Activated T-helper 1 cell treated with anti-CD3 and anti-CD28 coated beads, Interleukin-12 subunit alpha, Interleukin-12 subunit beta, Interleukin-2, Interleukin-4 antibody, amounts not matched to agents 30 ng/mL and 10 ng/mL and 1 ng/mL, durations not matched to agents 14 hours and 24 hours and 36 hours (primary cell): ENCODE measurements at places on chromosomes 2 and 18. TPM values are rescaled to one million over a fixed set of nuclear protein-coding genes. Genes with fewer than 3 reads are reported as not detected.
A peak's percentile ranks its signal among the peaks of the same experiment; 100 is the strongest.

DNA sequence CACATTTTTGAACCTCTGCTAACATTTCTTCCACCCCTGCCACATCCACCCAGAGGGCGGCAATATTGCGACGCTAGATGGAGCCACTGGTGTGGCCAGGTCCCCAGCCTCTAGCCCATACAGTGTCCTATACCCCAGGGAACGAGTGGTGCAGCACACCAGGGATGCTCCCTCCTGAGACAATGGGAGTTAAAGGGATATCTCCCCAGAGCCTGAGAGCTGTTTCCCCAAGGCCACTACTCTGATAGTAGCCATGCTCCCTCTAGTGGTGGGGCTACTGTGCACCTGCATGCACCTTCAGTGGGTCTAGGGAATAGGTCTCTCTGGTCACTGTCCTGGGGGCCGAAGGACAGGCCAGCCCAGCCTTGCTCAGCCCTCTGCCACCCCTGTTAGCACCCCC is 336.4 kb upstream of the FSHR start:
- no peaks in the 10 kb centered on the region for H3K36me3 ChIP-seq
- DNase-seq: no peak

GRCh38 chr2:224958462-224958857 is 83.8 kb downstream of the DOCK10 start:
- DNase-seq: no peak
- H3K27me3 ChIP-seq: no peaks in the 10 kb centered on the region
- H3K4me1 ChIP-seq: peaks cover 86% of the 10 kb centered on the region
- no peak overlapping the region for H3K4me3 ChIP-seq

DNA sequence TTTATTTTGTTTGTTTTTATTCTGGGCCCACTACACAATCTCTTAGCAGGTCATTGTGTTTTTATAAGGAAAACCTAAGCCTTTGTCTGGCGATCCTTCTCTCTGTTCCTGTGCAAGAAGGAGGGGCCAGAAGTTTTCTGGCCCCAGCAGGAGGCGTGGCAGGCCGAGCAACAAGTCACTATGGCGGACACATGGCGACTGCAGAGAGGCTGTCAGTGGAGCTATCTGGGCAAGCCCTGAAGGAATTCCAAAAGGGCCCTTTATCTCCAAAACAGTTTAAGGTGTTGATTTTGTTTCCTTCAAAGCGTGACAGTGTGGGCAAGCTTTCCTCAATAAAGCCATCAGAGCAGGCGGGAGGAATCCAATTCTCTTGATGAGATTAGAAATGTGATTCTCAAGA is 118.8 kb upstream of the CTAGE1 start:
- H3K27ac ChIP-seq: no peak overlapping the region
- H3K4me3 ChIP-seq: no peak overlapping the region
- no peaks in the 10 kb centered on the region for H3K36me3 ChIP-seq
- DNase-seq: no peak
- no peaks in the 10 kb centered on the region for H3K27me3 ChIP-seq

- no peaks in the 10 kb centered on the region for H3K4me1 ChIP-seq
- H3K27me3 ChIP-seq: no peaks in the 10 kb centered on the region
- H3K36me3 ChIP-seq: no peaks in the 10 kb centered on the region
- DNase-seq: no peak
- no peak overlapping the region for H3K27ac ChIP-seq
Measured at GRCh38 chr2:56049233-56049845, 125.8 kb upstream of the EFEMP1 start.

DNA sequence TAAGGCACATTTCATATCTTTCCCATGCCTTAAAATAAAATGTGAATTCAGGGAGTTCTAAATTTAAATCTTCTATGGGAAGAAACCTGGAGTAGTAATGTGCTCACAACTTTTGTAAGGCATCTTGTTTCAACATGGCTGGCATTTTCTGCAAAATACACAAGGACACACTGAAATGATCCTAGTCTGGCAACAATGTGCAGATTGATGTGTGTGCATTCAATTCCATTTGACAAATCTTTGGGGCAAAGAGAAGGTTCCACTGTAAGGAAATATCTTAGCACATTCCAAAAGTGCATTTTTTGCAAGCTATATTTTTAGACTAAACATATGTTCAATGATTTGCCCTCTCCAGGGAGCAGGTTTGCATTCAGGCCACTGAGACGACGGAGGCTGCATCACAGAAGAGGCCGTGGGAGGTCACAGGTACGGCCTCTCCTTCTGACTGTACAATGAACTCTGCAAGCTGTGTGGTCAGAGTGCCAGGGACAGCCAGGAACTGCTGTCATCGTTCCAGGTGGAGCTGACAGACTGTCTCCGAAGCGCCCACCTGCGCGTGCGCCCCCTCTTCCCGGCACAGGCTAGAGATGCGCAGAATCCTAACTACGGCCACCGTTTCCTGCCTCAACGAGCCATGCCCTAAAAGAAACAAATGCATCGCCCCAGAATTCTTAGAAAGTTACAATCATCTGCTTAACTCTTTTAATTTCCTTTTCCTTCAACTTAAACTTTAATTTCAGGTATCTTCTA is 149.2 kb upstream of the POU3F3 start:
- no peaks in the 10 kb centered on the region for H3K36me3 ChIP-seq
- H3K27me3 ChIP-seq: no peaks in the 10 kb centered on the region
- H3K27ac ChIP-seq: no peak overlapping the region
- DNase-seq: no peak

GRCh38 chr2:3356799-3357198 is 20.8 kb downstream of the EIPR1 start:
- H3K36me3 ChIP-seq: peaks cover 23% of the 10 kb centered on the region
- no peaks in the 10 kb centered on the region for H3K27me3 ChIP-seq
- H3K4me3 ChIP-seq: no peak overlapping the region
- H3K4me1 ChIP-seq: peaks cover 17% of the 10 kb centered on the region

DNA sequence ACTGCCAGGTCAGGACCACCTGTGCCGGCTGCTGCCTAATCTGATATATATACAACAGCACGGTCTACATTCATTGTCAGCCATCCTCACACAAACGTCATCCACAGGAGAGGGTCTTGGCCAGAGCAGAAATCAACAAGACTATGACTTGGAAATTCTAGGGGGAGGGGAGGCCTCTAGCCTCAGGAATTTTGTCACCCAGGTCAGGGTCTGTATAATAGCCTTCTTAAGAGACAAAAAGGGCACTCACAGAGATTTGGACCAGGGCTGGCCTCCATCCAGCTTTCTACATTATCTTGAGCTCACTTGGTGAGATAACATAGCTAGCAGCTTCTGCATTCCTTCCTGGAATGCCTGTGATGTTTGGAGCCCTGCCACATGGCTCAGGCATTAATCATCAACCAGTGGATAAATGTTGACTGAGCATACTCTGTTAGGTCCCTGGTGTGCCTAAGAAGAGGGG is 50.4 kb upstream of the CTIF start:
- DNase-seq: no peak
- no peak overlapping the region for H3K4me3 ChIP-seq
- no peak overlapping the region for H3K27ac ChIP-seq

DNA sequence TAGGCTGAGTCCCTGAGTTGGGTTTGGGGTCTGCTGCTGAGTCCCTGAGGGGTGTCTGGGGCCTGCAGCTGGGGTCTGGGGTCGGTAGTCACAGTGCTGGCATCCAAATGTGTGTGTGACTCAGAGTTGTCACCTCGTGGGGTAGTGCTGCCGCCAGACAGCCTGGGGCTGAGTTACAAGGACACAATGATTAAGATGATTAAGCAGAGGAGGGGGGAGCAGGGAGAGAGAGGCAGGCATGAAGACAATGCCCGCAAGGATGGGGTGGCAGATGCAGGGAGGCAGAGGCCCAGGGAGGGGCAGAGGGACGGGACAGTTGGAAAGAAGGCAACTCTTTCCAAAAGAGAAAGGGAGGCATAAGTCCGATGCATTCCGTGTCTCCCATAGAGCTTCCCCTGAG is 120.2 kb downstream of the CELF4 start:
- H3K36me3 ChIP-seq: no peaks in the 10 kb centered on the region
- DNase-seq: no peak
- no peak overlapping the region for H3K4me3 ChIP-seq
- H3K27me3 ChIP-seq: peaks cover 3% of the 10 kb centered on the region
- H3K27ac ChIP-seq: no peak overlapping the region

GRCh38 chr18:48933578-48934414 is 17.0 kb downstream of the SMAD7 start:
- H3K27me3 ChIP-seq: no peaks in the 10 kb centered on the region
- H3K36me3 ChIP-seq: peaks cover 21% of the 10 kb centered on the region
- peaks cover 83% of the 10 kb centered on the region for H3K4me1 ChIP-seq
- peak overlapping the region; percentile 80 for H3K4me3 ChIP-seq
- H3K27ac ChIP-seq: peak overlapping the region; percentile 95

- no peaks in the 10 kb centered on the region for H3K4me1 ChIP-seq
- no peaks in the 10 kb centered on the region for H3K36me3 ChIP-seq
- H3K27me3 ChIP-seq: peaks cover 42% of the 10 kb centered on the region
- DNase-seq: no peak
Measured at GRCh38 chr18:5542515-5543035, 1.2 kb downstream of the EPB41L3 start.

DNA sequence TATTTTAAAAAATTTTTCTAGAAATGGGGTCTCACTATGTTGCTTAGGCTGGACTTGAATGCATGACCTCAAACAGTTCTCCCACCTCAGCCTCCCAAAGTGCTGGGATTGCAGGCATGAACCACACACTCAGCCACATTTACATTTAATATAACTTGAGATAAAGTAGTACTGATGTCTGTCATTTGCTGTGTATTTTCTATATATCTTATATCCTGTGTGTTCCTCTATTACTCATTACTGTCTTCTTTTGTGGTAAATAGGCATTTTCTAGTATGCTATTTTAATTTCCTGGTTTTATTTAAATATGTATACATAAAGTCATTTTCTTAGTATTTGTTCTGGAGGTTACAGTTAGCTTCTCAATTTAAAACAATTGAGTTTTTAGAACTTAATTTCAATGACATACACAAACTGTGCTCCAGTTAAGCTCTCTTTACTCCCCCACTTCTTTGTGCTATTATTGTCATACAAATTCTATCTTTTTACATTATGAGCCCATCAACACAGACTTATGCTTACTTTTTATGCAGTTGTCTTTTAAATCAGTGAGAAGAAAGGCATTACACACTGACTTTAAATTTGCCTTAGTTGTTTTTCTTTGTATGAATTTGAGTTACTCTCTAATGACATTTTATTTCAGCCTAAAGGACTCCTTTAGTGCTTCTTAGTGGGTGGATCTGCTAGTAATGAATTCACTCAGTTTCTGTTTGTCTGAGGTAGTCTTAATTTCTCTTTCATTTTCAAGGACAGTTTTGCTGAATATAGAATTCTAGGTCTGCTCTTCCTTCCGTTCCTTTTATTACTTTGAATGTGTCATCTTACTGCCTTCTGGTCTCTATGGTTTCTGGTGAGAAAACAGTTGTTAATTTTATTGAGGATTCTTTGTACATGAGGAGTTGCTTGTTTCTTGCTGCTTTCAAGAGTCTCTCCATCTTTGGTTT is 6.2 kb upstream of the INPP4A start:
- H3K27ac ChIP-seq: peak overlapping the region; percentile 93
- peak overlapping the region; percentile 65 for H3K4me3 ChIP-seq
- no peaks in the 10 kb centered on the region for H3K27me3 ChIP-seq
- H3K4me1 ChIP-seq: peaks cover 45% of the 10 kb centered on the region
- H3K36me3 ChIP-seq: peaks cover 8% of the 10 kb centered on the region
- DNase-seq: no peak

- H3K4me3 ChIP-seq: no peak overlapping the region
- no peaks in the 10 kb centered on the region for H3K27me3 ChIP-seq
- no peaks in the 10 kb centered on the region for H3K4me1 ChIP-seq
- H3K27ac ChIP-seq: no peak overlapping the region
Measured at GRCh38 chr2:183089192-183089851, 10.8 kb downstream of the DUSP19 start.

GRCh38 chr2:235501673-235502031 is 7.8 kb downstream of the AGAP1 start:
- H3K4me3 ChIP-seq: peak overlapping the region; percentile 49
- H3K36me3 ChIP-seq: no peaks in the 10 kb centered on the region
- peaks cover 33% of the 10 kb centered on the region for H3K27me3 ChIP-seq
- DNase-seq: no peak

DNA sequence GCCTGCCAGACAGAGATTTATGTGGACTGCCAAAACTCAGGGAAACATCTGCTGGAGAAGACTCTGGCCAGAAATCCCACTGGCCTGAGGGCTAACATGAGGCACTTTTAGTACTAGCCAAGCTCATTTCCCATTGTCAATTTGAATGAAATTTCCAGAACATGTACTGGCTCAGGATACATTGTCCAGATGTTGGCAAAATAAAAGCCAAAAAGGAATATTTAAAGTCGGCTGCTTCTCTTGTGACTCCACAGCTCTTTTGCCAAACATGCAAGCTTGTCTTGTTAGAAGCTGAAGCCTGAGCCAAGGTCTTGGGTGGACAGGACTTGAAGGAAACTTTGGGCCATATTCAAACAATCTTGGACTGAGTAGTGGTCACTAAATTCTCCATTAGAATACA is 215.5 kb downstream of the NCKAP5 start:
- no peak overlapping the region for H3K27ac ChIP-seq
- DNase-seq: no peak
- no peaks in the 10 kb centered on the region for H3K27me3 ChIP-seq
- H3K4me1 ChIP-seq: no peaks in the 10 kb centered on the region
- no peak overlapping the region for H3K4me3 ChIP-seq
- no peaks in the 10 kb centered on the region for H3K36me3 ChIP-seq

DNA sequence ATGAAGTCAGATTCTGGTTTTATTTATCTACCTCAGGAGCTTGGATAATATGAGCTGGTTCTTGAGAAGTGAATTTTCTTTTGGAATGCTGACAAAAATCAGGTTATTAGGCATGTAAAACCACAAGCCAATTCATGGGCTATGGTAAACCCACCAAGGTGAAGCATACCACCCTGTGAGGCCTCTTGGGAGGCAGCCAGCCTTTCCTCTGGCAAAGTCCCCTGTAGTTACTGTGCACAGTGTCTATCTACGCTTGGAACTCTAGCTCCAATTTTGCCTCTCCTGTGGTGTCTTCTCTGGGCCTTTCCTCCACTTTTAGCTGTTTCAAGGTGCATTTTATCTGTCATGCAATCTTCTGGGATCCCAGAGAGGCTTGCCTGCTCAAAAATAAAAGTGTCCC is 242.7 kb upstream of the ZSWIM2 start:
- no peak overlapping the region for H3K27ac ChIP-seq
- DNase-seq: no peak
- H3K4me1 ChIP-seq: no peaks in the 10 kb centered on the region
- no peaks in the 10 kb centered on the region for H3K36me3 ChIP-seq

GRCh38 chr18:23204589-23205235 is 69.4 kb downstream of the CABLES1 start:
- peaks cover 9% of the 10 kb centered on the region for H3K36me3 ChIP-seq
- peaks cover 11% of the 10 kb centered on the region for H3K27me3 ChIP-seq
- no peak overlapping the region for H3K27ac ChIP-seq
- no peak overlapping the region for H3K4me3 ChIP-seq

- H3K27me3 ChIP-seq: peaks cover 28% of the 10 kb centered on the region
- DNase-seq: no peak
- no peaks in the 10 kb centered on the region for H3K36me3 ChIP-seq
- no peak overlapping the region for H3K27ac ChIP-seq
- no peak overlapping the region for H3K4me3 ChIP-seq
- H3K4me1 ChIP-seq: peaks cover 4% of the 10 kb centered on the region
Measured at GRCh38 chr2:177758591-177759371, 313.8 kb downstream of the PDE11A start.

GRCh38 chr2:115460008-115460407 is 1017.6 kb downstream of the DPP10 start:
- no peaks in the 10 kb centered on the region for H3K4me1 ChIP-seq
- no peaks in the 10 kb centered on the region for H3K36me3 ChIP-seq
- DNase-seq: no peak
- H3K4me3 ChIP-seq: no peak overlapping the region
- H3K27ac ChIP-seq: no peak overlapping the region

Gene CAB39
- 168 and 170 TPM in 2 replicates for total RNA-seq

Gene SPC25
- total RNA-seq: 17.9 and 19.9 TPM in 2 replicates

Gene DAW1
- not detected in 2 replicates for total RNA-seq

Gene C2orf78
- total RNA-seq: not detected in 2 replicates

Gene SCYGR6
- not detected in 2 replicates for total RNA-seq

Gene KLF7
- total RNA-seq: 13.4 and 16.5 TPM in 2 replicates

Gene CCDC141
- total RNA-seq: 0.78 and 1.2 TPM in 2 replicates

Gene FER1L5
- total RNA-seq: not detected in 2 replicates
